Activated naive CD8-positive, alpha-beta T cell treated with anti-CD3 and anti-CD28 coated beads, Interleukin-2, amount 10 ng/mL, durations not matched to agents 7 days and 5 days (primary cell): ENCODE measurements at places on chromosomes 1 and 21.

DNA sequence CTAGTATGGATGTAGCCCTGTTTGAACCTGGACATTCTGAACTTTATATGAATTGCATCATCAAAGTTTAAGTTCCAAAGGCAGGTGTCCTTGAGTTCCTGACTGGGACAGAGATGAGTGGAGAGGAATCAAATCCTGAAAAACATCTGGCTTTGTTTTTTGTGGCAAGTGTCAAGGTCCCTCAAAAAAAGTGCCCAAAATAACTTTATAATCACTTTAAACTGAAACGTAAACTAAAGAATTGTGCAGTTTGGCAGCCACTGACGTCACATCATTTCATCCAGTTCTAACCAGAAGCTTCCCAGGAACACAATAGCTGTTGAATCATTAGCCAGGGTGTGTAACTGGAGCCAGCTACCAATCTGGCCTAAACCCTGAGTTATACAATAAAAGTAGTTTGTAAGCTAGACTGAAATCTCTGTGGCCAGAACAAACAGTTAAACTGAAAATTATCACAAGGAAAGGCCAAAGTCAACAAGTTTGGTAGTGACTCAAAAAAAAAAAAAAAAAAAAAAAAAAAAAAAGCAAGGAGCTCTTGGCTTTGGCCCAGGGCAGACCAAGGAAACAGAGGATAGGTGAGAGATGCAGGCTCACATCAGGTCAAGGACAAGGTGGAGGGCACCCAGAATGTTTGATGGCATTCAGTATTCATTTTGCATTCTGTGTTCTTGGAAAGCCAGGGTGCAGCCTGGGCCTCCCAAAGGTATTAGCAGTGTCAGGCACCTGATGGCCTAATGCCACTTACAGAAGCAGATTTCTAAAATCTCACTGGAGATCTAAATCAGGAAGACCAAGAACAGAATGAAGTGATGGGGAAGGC lies 74.3 kb downstream of the TNFSF18 start:
- no peak for DNase-seq

DNA sequence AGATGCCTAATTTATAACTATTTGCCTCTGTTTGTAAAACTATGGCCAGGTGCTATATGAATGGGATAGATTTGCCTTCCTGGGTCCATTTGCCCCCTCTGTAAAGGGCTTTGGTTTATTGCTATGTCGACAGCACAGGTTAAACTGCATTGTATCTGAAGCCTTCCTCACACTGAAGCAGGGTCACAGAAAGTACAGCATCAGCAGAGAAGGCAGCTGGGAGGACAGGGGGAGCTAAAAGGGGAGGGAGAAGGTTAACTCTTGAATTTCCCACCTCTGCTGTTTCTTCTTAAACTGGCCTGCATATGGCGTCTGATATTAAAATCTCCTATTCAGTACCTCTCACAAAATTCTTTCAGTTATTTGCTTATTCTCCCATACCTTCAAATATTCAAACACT lies 297.4 kb downstream of the TM2D1 start:
- no peak for DNase-seq

GRCh38 chr21:44356160-44356559 lies 2.7 kb downstream of the TRPM2 start:
- no peak for DNase-seq

DNA sequence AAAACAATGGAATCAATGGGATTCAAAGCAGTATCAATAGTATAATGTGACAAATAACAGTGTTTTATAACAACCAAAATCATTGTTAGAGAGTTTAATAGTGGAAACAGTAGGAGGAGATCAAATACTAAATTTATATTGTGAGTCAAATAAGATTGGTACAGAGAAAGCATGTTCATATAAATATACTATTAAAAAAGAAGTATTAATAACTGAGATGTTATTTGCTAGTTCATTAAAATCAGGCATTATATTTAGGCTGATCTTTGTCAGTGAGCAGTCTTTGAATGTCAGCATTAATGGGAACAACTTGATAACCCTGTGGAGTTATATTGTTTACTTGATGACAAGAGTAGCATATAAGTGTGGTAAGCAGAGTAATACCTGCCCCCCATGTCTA lies 30.6 kb downstream of the PRKAA2 start:
- no peak for DNase-seq

GRCh38 chr1:31782421-31783410 lies 18.6 kb upstream of the ADGRB2 start:
- DNase-seq = no peak

DNA sequence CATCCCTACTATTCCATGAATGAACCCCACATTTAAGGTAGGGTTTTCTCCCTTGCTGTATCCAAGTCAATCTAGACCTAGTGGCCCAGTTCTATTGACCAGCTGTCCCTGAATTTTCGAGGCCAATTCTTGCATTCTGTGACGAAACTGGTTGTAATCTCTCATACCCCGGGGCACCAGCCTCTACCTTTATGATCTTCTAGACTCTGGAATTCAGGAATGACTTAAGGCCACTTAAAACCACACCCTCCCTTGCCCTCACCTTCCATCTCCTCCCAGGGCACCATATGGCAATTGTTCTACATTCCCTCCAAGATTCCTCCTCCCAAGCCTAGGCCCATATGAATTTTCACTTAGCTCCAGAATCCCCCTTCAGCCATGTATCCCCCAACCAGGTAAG lies 48.9 kb downstream of the RHOU start:
- no peak for DNase-seq

DNA sequence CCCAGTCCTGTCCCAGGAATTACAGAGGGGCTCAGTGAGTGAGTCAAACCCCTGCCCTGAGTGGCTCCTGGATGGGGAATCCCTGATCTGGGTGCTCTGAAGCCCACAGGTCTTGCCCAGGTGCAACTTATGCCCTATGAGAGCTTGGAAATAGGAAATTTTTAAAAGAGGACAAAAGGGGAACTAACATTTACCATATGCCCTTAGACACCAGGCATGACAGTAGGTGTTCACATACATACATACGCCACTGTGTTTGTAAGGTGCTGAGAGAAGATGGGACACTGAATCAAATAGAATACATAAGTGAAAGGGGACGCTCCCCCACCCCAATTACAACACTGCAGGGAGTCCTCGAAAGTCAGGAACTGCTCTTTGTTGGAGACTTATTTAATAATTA lies 1.4 kb downstream of the CFAP45 start:
- DNase-seq = no peak

DNA sequence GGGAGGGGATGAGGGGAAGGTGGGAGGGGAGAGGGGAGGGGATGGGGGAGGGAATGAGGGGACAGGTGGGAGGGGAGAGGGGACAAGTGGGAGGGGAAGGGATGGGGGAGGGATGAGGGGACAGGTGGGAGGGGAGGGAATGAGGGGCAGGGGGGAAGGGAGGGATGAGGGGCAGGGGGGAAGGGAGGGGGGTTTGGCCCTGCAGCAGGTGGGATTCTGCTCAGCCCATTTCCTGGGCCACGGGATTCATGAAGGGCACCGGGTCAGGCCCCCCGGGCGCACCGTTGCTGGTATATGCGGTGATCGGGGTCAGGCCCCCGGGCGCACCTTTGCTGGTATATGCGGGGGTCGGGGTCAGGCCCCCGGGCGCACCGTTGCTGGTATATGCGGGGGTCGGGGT lies 15.1 kb upstream of the SAMD11 start:
- no peak for DNase-seq

DNA sequence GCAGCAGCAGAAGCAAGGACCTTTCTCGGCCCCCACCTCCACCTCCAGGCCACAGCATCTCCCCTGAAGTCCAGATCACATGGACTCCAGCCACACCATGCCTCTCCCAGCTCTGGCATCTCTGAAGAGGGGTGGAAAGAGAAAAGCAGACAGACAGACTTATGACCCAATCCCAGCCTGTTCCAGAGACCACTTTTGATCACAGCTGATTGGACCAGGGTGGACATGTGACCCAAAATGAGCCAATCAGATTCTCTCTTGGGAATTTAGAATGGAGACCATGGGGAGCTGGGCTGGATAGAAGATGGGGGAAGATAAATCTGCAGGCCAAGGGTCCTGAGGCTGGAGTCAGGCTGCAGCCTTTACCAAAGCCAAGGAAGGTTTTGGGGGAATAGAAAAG lies 16.4 kb downstream of the HTR1D start:
- no peak for DNase-seq

DNA sequence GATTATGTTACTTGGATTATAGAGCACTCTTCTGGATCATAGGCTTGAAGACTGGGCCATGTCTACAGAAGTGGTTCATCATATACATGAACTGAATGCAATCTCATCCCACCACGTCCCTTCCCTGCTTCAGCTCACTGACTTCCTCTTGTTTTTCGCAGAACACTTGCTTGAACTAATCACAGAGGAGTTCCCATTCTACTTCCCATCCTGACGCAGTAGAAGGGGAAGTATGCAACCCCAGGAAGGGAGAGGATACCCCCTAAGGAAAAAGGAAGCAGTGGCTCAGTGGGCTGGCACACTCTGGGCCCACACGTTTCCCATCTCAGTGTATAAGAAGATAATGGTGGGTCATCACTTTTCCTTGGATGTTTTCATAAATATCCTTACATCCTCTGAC lies 36.2 kb downstream of the CASQ2 start:
- DNase-seq = no peak

DNA sequence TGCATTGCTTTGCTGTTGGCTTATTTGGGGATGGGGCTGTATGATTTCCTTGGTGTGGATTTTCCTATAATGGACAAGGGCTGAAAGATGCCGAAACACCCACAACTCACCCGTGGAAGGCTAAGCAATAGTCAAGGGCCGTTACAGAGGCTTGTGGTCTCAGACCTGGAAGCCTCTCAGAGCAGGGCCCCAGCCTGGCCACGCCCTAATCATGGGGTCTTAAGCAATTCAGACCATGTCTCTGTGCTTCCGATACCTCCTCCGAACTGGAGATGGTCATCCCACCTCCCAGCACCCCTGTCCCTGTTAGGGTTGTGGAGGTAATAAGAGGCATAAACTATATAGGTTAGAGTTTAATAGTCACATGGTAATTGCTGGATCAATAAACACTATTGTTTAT lies 3.4 kb downstream of the ABCG1 start:
- DNase-seq = no peak

GRCh38 chr1:43822040-43822690 lies 111.4 kb upstream of the ARTN start:
- DNase-seq = no peak

- no peak for DNase-seq
These were observed 301 bp upstream of the NUDT17 start for GRCh38 chr1:145845144-145845513.

DNA sequence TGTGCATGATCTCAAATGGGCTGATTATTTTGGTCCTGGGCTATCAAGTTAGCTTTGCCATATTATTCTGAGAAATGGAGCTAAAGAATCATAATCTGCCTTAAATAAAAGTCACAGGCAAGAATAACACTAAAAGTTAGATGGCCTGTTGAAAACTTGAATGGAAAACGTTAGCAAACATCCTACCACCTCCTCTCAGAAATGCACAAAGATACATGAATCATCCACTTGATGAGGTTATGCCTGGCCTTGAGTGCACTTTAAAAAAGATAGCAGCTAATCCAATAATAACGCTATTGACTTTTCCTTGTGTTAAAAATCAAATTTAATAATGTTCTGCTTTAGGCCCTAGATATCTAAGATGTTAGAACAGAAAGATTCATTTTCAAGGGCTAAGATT lies 108.0 kb downstream of the KCNJ6 start:
- no peak for DNase-seq

DNA sequence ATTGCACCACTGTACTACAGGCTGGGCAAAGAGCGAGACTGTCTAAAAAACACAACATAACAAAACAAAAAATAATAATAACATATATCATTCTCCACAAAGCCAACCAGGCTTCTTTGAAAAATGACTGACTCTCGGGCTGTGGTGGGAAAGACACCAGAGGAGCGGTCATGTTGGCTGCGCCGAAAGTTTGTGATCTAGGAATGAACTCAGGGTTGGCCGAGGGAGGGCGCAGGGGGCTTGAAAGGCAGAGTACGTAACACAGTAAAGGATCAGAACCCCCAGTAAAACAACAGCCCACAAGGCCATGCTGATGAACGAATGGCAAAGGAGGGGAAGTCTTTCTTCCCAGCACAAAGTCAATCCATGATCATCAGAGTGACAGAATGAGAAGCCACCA lies 4.7 kb downstream of the SLC35E2B start:
- DNase-seq = no peak

- DNase-seq = peak; percentile 63
These were observed 62.7 kb downstream of the ADARB1 start for GRCh38 chr21:45136927-45137611.

DNA sequence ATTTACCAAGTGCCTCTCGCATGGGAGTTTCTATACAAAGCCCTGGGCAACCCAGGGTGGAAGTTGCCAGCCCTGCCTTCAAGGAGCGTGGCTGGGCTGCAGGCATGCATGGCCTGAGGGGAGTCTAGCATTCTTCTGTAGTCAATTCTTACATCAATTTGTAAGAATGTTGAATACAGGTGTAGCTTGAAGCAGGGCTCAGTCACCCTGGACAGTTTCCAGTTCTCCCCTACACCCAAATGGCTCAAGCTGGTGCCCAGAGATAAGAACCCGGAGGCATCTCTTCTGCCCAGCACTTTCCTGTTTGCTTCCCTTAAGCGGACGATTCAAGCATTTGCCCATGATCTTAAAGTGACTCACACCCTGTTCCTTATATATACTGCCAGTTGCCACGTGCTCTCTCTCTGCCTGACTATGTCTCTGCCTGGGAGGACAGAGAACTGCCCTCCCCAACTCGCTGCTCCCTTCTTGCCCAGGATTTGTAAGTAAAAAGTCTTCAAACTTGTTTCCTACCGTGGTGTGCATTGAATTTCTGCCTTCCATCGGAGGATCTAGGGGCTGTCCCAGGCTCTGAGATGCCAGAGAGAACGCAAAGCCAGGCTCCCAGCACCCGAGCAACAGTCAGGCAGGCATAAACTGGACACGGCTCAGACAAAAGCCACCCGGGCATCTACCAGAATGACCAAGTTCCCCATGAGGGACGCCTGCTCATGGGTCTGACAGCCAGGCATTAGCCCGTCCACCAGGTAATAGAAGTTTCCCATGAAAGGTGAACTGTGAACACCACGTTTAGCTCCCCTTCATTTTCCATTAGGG lies 50.9 kb upstream of the AJAP1 start:
- no peak for DNase-seq

DNA sequence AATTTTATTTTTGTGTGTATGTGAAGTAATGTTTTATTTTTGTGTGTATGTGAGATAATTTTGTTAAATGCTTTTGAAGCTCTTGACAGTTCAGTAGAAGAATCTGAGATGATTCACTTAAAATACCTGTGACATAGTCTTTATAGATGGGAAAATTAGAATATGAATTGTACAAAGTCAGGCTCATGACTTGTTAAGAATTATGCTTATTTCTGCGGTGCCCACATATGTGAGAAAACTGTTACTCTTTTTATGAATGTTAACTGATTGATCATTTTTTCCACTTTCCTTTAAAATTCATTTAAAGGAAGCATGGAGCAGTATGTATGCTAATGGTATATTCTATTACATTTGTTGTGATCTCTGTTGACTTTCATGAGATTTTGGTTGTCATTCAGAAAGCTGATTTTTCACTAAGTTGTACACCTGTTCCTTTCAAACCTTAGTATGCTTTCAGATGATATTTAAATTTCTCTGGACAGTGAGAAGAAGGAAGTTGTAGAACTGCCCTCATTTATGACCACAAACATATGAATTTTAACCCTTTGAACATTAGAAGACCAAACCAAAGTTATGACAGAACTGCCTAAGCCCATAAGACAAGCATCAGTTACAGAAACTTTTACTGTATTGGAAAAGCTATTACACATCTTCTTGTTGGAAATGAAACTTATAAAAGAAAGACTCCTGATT lies 110.1 kb downstream of the POU2F1 start:
- DNase-seq = no peak

- peak; percentile 80 for DNase-seq
These were observed at the start of gene FAM131C for GRCh38 chr1:16073490-16074119. TSS of gene FAM131C (minus strand) at chr1:16073651. CDS start at chr1:16073442, 209 bp downstream.

- DNase-seq = no peak
These were observed 30.9 kb upstream of the NTMT2 start for GRCh38 chr1:170114906-170115305.
